ENCODE measurements at places on chromosomes 6 and 20. TPM values are rescaled to one million over a fixed set of nuclear protein-coding genes. Genes with fewer than 3 reads are reported as not detected.

DNA sequence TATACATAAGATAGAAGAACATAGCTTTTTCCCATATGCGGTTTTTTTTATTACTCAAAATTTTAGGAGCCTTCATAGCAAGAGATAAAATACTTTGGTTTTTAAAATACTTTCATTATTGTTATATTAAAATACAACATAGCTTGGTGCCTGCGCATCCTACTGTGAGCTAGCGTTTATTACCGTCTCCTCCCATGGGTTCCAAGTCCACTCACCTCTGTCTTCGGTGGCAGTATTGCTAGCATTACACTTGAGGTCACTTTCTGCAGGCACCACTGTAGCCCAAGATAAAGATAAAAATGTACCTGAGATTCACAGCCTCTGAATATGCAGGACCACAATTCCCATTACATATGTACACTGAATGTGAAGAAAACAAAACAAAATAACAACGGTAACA is 326.7 kb downstream of the TPBG start:
- no peak for DNase-seq

DNA sequence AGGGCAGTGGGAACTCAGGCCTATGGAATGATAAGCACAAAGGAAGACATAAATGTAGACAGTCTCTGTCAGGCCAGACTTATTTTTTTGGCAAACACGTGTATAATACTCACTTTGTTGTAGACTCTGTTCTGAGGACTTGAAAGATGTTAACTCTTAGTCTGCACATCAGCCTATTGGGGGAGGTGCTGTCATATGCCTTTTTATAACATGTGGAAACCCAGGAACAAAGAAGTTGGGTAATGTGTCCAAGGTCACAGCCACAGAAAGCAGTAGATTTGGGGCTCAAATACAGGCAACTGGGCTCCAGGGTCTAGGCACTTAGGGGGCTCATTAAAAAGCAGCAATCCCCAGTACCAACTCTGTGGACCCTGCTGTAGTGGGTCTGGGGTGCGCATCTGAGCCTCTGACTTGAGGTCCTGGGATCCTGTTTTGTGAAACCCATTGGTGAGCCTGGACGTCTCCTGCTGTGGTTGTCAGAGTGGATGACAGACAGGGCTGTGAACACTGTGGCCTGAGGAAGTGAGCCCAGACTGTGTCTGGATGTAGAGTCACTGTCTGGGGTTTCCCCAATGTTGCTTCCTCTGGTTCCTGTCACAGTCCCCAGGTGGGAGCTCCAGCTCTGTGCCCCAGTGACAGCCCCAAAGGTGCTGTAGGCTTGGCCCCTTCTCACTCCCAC is 50.0 kb downstream of the CDH26 start:
- DNase-seq, result no peak

GRCh38 chr20:11585752-11586352 is 331.8 kb upstream of the BTBD3 start:
- peak; percentile 22 for DNase-seq

DNA sequence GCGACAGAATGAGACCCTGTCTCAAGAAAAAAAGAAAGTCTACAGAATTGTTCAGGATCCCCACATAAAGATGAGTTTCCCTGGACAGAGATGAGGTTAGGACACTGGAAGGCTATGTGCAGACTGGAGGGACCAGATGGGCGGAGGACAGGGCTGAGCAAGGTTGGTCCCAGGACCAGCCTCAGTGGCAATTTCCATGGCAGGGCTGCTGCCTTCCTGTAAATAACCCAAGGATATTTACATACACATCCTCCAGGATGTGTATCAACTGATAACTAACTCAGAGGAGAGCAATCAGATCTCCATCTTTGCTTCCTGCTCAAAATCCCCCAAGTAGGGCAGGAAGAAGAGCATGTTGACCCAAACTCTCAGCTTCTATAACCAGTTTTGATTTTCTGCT is 58.8 kb downstream of the RSPH3 start:
- no peak for DNase-seq

- DNase-seq, result no peak
These were observed 368.5 kb downstream of the HTR1B start for GRCh38 chr6:77094821-77095220.

- no peak for DNase-seq
These were observed 85.4 kb downstream of the SOX4 start for GRCh38 chr6:21678990-21679389.

DNA sequence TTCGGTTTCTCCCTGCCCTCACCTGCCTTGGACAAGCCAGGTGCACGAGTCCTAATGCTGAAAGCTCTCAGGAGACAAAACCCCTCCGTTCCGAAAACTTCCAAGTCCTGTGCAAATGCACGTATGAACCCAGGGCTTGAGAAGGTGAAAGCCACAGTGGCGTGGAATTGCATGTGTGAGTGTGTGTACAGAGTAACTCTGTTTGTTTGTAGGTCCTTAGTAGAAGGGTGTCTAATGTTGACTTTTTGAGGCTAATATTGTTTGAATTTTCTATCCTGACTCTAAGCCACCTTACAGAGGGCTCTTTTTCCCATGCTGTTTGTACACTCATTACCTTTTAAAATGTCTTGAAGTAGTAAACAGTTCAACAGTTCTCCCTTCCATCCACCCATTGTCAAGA is 129.1 kb downstream of the FOXA2 start:
- no peak for DNase-seq

- DNase-seq, result no peak
These were observed 1.5 kb downstream of the ID4 start for GRCh38 chr6:19838442-19839236.

DNA sequence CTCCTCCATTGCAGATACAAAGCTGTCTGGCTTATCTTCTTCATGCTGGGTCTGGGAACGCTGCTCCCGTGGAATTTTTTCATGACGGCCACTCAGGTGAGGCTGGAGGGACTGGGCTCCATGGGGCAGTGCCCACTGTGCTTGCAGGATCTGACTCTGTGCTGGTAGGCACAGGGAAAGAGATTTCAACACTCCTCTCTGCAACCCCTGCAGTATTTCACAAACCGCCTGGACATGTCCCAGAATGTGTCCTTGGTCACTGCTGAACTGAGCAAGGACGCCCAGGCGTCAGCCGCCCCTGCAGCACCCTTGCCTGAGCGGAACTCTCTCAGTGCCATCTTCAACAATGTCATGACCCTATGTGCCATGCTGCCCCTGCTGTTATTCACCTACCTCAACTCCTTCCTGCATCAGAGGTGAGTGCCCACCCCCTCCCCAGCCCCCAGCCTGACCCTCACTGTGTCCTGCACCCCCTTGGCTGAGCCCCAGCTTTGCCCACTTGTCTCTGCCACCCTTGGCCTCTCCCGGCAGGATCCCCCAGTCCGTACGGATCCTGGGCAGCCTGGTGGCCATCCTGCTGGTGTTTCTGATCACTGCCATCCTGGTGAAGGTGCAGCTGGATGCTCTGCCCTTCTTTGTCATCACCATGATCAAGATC is 6.1 kb downstream of the SLC29A1 start:
- DNase-seq, result no peak

- DNase-seq, result peak; percentile 78
These were observed 52.7 kb downstream of the FGD2 start for GRCh38 chr6:37058084-37058586.

DNA sequence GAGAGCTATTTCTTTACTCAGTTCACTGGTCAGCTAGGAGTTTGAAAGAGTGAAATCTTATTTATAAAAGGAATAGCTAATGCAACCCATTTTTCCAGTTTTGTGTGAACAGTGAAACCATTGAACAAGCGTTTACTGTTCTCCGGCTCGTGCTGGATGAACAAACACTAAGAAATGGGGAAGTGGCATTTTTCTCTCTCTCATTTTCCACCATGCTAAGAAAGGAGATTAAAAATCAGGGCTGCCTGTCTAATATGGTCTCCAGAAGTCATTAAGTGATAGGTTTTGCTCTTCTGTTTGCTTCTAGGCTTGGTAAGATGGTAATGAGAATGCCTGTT is 774 bp upstream of the SFT2D1 start:
- no peak for DNase-seq

- DNase-seq, result no peak
These were observed 23.2 kb downstream of the RBCK1 start for GRCh38 chr20:431012-431904.

DNA sequence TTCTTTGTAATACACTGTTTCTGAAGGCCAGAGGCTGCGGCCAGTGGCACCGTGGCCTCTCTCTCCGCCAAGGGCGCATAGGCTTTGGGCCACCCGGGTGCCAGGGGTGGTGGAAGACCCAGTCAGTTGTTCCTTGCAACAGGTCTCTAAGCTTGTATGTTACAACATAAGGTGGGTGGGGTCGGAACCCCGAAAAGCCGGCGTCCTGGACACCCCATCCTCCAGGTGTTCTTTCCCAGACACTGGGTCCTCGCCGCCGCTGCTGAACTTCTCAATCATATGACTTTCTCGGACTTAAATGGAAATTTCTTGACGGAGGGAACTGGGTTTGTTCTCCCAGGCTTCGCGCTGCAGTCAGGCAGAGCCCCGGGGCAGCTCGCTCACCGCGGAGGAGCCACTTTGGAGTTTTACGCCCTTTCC is 983 bp upstream of the KCNQ5 start:
- DNase-seq, result no peak

- DNase-seq, result no peak
These were observed 160.0 kb downstream of the HACE1 start for GRCh38 chr6:104699593-104700329.

GRCh38 chr20:47701612-47702011 is 83.7 kb downstream of the SULF2 start:
- DNase-seq, result no peak

DNA sequence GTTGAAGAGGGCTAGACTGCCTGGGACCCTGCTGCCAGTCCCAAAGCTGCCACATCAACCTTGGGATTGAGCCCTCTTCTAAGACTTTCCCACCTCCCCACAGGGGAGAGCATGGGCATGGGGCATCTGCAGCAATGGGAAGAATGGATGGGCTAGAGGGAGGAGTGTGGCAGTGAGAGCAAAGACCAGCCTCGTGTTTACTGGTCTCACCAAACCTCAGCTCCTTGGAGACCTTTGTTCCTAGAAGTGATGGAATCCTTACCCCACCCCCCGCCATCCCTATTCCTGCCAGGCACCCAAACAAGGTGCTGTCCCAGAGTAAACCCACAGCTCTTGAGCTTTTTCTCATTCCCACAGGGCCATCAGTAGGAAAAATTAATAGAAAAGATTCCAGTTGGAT is 20.0 kb upstream of the ARMC12 start:
- no peak for DNase-seq

DNA sequence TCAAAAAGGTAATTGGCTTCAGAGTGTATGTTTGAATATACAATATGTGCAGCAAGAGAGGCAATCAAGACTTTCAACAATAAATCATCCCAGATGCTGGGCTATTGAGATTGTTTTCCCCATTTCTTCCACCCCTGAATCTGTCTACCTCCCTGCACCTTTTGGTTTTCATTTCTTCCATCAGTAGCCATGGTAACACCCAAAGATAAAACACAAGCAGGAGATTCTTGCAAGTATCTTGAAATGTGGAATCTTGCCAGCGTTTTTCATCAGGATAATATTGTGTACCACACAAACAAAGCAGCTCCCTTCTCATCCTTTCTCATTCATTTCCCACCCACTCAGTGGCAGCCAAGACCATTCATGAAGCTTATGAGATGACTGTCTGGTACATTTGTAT is 73.0 kb upstream of the NRSN1 start:
- DNase-seq, result no peak

GRCh38 chr6:118263921-118264486 is 284.1 kb upstream of the PLN start:
- no peak for DNase-seq

DNA sequence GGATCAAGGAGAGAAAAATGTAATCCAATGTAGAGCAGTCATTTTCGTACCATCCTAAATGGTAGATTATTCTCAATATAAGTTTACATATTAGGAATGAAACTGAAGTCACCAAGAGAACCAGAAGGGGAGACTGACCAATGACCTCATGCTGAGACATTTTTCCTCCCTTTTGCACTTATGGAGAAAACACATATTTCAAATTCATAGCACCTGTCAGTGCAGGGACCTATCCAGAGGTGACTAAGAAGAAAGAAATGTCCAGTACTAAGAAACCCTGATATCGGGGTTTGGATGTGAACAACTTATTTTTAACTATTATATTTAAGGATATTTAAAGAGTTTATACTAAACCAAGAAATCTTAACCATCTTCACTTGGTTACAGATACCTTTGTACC is 16.6 kb upstream of the LYRM2 start:
- no peak for DNase-seq

- no peak for DNase-seq
These were observed 652.1 kb upstream of the SLC35B3 start for GRCh38 chr6:9087470-9087869.

DNA sequence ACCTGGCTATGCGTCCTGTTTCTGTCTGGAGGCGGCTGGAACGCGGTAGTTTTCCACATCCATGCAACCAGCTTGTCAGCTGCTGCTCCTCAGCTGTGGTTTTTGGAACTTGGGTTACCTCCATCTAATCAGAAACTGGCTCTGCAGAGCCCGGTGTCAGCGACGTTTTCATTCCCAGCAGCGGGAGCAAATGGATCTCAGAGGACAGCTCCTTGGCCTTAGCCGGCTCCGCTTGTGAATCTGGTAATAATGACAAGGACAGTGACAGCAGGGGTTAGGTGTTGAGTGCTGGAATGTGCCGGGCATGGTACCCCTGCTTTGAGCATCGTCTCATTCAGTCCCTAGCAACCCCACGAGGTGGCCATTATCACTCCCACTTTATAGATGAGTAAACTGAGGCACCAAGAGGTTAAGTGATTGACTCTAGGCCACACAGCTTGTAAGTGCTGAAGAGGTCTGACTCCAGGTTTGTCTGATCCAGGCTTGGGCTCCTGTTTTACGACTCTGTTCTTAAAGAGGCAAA is 1.3 kb downstream of the SLCO4A1 start:
- DNase-seq, result no peak

GRCh38 chr20:51720854-51721253 is 47.3 kb downstream of the ATP9A start:
- no peak for DNase-seq

Gene BPIFA1
- total RNA-seq, result not detected

Gene MCCD1
- not detected for total RNA-seq

Gene LPA
- not detected for total RNA-seq

Gene ZNF391
- total RNA-seq, result 3.5 TPM

Gene VARS1
- total RNA-seq, result 127 TPM

Gene OVOL2
- 8.9 TPM for total RNA-seq

Gene LY6G6F
- total RNA-seq, result not detected

Gene CLDN20
- total RNA-seq, result not detected

Gene SLC24A3
- 0.25 TPM for total RNA-seq

Gene LY6G6C
- not detected for total RNA-seq

Gene PLG
- not detected for total RNA-seq

Gene ANGPT4
- not detected for total RNA-seq

Gene BANF2
- not detected for total RNA-seq

Gene EPB41L1
- total RNA-seq, result 2.0 TPM

Gene NPBWR2
- not detected for total RNA-seq

Gene PCSK2
- not detected for total RNA-seq

Gene CDKAL1
- 12.2 TPM for total RNA-seq

Gene CPXM1
- total RNA-seq, result not detected

Measured in foreskin keratinocyte (primary cell).